MV-4-11 (cell line): ENCODE measurements at places on chromosomes 7 and 10.

DNA sequence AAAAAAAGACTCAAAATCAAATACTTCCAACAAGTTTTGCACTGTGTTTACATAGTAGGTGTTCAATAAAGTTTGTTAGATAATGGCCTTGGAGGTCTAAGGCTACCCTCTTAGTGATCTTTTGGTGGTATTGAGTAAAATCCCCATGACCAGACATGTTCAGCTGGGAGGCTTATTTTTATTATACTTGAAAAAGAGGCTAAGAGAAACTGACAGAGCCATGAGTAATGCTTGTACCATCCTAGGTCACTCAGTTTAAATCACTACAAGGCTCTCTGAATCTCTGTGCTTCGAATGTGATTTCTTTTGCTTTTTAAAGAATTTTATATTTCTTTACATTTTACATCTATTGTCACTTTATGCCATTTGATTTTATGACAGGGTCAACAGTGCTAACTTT lies 90.5 kb downstream of the TWIST1 start:
- DNase-seq: no peak

DNA sequence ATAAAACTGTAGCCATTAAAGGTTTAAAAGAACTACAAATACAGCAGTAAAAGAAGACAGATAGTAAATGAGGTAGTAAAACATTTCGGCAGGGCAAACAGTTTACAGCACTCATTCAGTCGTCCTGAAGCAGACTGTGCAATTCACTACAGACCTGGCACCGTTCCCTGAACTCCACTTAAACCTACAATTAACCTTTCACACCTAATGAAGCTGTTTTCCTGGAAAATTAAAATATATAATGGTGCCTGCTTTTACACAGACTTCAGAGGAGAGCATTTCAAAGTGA lies 335.3 kb downstream of the GFRA1 start:
- DNase-seq: no peak

DNA sequence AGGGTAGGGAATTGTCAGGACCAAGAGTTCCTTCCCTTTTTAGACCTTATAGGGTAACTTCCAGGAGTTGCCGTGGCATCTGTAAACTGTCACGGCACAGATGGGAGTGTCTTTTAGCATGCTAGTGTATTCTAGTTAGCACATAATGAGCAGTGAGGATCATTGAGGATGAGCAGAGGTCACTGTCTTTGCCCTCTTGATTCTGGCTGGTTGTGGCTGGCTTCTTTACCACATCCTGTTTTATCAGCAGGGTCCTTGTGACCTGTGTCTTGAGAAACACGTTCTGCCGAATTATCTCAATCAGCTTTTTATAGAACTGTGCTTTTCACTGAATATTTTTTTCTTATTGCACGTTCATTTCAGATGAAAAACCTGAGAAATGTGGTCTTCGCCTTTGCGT lies 41.5 kb downstream of the MINPP1 start:
- peak; percentile 93 for DNase-seq

DNA sequence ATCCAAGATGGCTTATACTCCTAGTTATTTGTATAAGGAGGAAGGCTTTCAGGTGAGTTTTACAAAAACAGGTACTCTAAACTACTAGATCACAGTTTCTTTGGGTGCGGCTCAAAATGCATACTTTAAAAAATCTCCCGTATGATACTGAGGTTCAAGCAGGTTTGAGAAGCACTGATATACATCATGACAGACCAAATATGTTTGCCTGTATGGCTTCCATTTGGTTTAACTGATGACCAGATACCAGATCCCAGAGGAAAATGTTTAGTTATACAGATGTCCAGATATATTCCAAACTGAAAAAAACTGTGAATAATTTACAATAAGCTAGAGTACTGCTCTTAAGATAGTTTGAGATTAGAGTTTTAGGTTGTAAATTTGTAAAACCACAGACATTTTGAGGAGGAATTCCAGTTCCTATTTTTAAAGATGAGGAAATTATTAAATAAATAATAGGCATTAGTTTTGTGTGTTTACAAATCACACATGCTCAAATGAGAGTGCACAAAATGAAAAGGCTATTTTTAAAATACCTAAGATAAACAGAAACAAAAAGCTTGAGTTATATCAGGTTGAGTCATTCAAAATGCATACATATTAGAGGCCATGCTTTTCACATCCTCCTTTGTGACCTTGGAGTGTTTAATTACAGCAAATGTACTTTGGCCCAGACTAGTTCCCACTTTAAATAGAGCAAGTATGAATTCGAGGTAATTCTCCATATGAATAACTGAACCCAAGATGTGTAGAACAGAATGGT lies 60.5 kb downstream of the SEMA3C start:
- DNase-seq: no peak

- no peak for DNase-seq
These were observed 19.5 kb downstream of the C10orf67 start for GRCh38 chr10:23325132-23325531.

DNA sequence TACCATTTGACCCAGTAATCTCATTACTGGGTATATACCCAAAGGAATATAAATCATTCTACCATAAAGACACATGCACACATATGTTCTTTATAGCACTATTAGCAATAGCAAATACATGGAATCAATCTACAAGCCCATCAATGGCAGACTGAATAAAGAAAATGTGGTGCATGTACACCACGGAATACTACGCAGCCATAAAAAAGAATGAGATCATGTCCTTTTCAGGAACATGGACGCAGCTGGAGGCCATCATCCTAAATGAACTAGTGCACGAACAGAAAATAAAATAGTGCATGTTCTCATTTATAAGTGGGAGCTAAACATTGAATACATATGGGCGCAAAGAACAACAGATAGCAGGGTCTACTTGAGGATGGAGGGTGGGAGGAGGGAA lies 26.6 kb downstream of the NRP1 start:
- DNase-seq: no peak

- DNase-seq: no peak
These were observed 82.9 kb downstream of the VIPR2 start for GRCh38 chr7:159061674-159062212.
